ENCODE measurements at places on chromosomes 6 and 20.

DNA sequence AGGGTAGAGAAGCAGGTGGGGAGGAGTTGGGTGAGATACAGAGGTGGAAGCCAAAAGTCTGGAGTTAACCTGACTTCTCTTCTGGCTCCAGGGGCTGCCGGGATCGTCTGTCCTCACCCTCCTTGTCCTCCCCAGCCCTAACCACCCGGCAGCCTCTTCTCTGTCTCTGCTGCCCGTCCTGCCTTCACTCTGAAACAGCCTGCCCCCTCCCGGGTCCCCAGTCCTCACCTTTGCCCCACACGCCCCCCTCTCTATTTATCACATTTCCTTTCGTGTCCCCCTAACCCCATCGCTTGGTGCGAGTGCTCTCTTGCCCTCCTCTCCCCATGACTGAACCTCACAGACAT lies 5.7 kb downstream of the RING1 start:
- peak overlapping the region; percentile 48 for H3K4me3 ChIP-seq
- H3K27ac ChIP-seq: no peak overlapping the region
- peaks cover 21% of the 10 kb centered on the region for H3K36me3 ChIP-seq
- H3K4me1 ChIP-seq: peaks cover 24% of the 10 kb centered on the region
- no peak for DNase-seq

DNA sequence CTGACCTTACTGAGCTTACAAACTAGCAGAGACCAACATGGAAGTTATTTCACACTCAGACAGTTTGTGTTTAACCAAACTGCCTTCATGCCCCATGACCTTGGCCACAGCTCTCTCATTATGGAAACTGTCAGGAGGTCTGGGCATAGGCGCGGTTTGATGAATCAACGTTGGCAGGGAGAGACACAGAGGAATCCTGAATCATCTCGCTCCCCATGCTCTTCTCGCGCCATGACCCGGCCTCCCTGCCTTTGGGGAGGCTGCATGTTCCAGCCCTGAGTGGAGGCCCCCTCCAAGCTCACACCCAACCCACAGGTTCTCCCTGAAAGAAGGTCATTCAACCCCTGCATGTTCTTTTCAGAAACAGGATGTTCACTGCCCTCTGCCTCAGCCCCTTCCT lies 15.9 kb upstream of the GDAP1L1 start:
- H3K4me3 ChIP-seq: no peak overlapping the region
- DNase-seq: no peak
- H3K4me1 ChIP-seq: no peaks in the 10 kb centered on the region
- no peaks in the 10 kb centered on the region for H3K36me3 ChIP-seq
- H3K27me3 ChIP-seq: peaks cover 2% of the 10 kb centered on the region
- H3K27ac ChIP-seq: no peak overlapping the region

DNA sequence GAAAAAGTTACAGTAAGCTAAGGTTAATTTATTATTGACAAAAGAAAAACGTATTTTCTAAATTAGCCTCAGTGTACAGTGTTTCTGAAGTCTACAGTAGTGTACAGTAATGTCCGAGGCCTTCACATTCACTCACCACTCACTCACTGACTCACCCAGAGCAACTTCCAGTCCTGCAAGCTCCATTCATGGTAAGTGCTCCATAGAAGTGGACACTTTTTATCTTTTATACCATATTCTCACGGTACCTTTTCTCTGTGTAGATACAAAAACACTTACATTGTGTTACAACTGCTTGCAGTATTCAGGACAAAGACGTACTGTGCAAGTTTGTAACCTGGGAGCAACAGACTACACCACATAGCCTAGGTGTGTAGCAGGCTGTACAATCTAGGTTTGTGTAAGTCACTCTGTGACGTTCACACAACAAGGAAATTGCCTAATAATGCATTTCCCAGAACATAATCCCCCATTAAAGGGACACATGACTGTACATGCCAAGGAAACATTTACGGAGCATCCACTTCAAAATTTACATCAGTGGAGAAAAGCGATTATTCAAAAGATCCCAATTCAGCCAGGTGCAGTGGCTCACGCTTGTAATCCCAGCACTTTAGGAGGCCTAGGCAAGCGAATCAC lies 133.4 kb downstream of the BANF2 start:
- H3K27me3 ChIP-seq: peaks cover 4% of the 10 kb centered on the region
- no peak overlapping the region for H3K4me3 ChIP-seq
- no peak for DNase-seq
- no peaks in the 10 kb centered on the region for H3K36me3 ChIP-seq

DNA sequence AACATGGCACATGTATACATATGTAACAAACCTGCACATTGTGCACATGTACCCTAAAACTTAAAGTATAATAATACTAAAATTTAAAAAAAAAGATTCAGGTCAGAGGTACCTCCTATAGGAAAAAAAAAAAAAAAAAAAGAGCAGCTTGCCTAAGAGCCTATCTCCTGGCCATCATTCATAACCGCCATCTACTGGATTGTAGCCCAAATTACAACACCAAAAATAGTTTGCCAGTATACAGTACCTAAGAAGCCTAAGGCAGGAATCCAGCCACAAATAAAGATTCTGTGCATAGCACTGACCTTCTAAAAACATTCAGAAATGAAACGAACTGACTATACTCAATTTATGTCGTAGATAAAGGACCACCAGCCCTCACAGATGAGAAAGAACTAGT lies 438.4 kb upstream of the ADGRB3 start:
- no peaks in the 10 kb centered on the region for H3K36me3 ChIP-seq
- H3K27ac ChIP-seq: no peak overlapping the region
- no peak overlapping the region for H3K4me3 ChIP-seq
- DNase-seq: no peak
- H3K27me3 ChIP-seq: no peaks in the 10 kb centered on the region
- no peaks in the 10 kb centered on the region for H3K4me1 ChIP-seq

Measured in memory B cell (primary cell).